ENCODE measurements at places on chromosomes 16 and 17.

DNA sequence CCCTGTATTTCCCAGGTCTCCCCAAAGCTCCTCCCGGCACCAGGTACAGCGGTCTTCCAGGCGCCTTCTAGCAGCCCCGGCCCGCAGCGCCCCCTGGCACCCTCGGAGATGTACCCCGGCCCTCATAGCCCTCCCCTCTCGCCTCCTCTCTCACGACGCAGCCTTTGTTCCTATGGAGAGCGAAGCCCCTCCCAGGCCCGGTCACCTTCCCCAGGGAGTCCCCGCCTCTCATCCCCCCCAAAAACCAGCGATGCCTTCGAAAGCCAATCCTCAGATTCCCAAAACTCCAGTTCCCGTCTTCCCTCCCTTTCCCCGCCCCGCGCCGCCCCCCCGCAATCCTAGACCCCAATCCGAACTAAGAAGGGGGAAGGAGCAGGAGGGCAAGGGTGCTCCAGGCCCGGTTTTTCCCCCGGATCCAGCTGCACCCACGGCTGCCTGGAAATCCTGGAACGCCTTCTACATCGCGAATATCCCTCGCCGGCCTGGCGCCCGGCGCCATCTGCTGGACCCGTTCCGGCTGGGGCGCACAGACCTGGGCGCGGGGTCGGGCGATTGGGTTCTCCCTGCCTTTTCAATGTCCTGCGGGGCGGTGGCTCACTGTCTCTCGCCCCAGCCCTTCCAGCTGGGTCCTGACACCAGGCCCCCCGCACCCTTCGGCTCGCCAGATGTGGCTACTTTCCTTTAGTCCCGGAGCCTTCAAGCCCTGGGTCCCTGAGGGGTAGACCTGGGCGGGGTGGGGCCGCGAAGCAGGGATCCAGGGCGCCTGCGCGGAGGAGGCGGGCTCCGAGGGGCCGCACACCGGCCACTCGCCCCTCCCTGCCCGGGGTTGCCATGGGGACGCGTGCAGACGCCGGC lies at the start of gene DNAH2:
Gene DNAH2, plus strand, starts transcription at position 844 of the 855 bp plus-strand sequence. CDS start 1,991 bp downstream, outside the sequence.
- peak; percentile 7 for DNase-seq

DNA sequence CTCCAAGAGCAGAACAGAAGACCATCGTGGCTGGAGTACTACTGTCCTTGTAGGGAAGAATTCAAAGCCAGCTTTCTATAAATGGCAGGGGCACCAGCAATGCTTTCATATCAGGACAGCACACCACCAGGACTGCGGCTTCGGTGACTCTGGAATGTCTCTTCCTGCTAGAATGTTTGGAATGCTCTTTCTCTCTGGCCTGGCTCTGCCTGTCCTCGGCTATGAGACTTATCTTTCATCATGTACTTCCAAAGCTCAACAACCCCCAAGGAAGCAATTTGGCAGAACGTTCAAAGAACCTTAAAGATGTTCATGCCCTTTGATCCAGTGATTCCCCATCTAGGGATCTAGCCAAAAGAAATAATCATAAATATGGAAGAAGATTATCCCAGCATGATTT lies 52.7 kb upstream of the NOG start:
- no peak for DNase-seq

DNA sequence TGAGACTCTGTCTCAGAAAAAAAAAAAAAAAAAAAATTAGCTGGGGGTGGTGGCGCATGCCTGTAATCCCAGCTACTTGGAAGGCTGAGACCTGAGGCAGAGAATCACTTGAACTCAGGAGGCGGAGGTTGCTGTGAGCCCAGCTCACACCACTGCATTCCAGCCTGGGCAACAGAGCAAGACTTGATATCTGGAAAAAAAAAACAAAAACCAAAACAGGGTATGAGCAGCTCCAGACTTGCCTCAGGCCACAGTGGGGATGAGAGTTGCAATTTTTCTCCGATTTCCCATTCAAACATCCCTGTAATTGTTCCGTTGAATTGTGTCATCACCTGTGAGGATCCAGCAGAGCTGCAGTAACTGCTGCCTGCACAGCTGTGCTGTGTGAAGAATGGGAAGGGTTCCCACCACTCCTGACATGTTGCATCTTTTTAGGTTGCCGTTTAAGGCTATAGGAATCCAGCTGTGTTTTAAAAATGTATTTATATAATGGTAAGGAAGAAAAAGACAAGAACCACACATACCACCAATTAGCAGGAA lies 150.0 kb downstream of the VPS53 start:
- DNase-seq = no peak

DNA sequence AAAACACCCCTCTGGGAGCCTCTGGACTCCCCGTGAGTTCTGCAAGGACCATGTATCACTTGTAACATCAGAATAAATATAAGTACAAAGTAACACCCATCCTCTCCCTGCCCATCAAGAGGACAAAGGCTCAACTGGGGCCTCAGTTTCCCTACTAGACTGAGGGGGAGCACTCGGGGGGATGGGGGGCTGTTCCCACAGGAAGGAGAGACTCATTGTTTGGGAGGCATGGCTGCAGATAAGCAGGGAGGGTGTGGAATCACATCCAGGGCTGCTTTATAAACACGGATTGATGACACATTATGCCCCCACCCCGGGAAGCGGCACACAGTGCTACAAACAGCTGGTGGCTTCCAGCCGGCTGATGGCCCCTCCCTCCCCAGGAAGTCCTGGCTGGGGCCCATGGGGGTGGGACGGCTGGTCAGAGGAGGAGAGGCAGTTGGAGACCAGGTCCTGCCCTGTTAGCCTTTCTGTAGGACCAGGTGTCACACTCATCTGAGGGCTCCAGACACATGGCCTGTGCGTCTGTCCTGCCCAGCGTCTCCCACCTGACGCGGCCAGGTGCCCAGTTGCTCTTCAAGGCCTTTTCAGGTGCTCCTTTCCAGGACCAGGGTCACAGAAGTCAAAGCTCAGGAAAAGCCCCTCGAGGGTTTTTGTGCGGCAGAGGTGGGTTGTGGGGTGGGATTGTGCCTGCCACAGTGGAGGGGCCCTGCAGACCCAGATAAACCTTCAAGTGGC lies 1.3 kb upstream of the MPG start:
- DNase-seq = no peak

DNA sequence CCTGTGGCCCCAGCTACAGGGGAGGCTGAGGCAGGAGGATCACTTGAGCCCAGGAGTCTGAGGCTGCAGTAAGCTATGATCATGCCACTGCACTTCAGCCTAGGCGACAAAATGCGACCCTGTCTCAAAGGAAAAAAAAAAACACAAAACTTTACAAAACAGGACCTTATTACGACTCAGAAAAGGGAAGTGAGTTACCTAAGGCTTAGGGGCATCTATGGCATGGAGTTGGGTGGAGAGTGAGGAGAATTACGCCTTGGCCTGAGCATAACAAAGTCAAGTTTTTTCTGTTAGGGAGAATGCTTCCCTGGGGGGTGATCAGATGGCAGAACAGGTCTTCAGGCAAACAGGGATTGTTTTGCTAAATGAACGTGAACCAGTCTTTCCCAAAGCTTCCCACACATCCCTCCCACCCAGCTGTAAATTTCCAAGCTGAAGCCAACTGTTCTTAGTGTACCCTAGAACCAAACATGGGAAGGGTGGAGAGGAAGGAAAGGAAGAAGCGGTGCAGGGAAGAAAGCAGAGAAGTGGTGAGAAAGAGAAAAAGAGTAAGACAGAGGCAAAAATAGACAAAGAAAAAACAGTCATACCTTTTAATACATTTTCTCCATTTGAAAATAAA lies 24.6 kb upstream of the TNRC6C start:
- no peak for DNase-seq

- DNase-seq = no peak
These were observed 221.4 kb upstream of the CPHXL start for GRCh38 chr16:75947626-75948239.
